ENCODE measurements at places on chromosomes 11 and 22. TPM values are rescaled to one million over a fixed set of nuclear protein-coding genes. Genes with fewer than 3 reads are reported as not detected.
A peak's percentile ranks its signal among the peaks of the same experiment; 100 is the strongest.

DNA sequence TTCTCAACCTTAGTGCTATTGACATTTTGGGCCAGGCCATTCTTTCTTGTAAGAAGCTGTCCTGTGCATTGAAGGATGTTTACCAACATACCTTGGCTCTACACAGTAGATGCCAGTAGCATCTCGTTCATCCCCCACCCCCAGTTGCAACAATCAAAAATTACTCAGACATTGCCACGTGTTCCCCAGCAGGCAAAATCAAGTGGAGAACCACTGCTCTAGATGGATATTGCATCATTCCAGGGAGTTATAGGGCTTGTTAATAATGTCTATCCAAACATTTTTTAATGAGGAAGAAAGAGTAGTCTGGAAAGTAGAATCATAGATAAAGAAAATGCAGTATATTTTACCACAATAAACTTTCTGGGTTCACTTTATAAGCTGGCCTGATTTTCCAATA lies 64.1 kb downstream of the PRMT3 start:
- peak; percentile 76 for DNase-seq
- no peak overlapping the region for H3K27ac ChIP-seq
- peaks cover 27% of the 10 kb centered on the region for H3K36me3 ChIP-seq

DNA sequence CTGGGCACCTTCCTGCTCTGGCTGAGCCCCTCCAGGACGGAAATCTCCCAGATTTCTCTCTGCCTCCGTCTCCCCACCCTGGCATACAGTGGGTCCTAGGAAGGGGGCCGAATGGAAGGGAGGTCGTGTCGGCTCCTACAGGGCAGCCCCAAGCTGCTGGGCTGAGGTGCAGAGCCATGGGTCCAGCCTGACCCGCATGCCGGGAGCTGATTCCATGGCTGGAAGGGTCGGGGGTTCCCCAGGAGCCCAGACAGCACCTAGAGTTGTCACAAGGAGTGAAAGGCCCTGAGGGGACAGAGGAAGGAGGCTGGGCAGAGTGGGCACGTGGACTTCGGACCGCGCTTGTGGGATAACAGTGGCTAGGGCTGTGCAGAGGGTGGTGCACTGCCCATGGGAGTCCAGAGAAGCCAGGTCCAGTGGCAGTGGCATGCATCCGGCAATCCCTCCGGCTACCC lies 16.5 kb downstream of the CCND1 start:
- peaks cover 19% of the 10 kb centered on the region for H3K36me3 ChIP-seq
- H3K4me3 ChIP-seq = no peak overlapping the region
- no peak for DNase-seq
- no peaks in the 10 kb centered on the region for H3K4me1 ChIP-seq

DNA sequence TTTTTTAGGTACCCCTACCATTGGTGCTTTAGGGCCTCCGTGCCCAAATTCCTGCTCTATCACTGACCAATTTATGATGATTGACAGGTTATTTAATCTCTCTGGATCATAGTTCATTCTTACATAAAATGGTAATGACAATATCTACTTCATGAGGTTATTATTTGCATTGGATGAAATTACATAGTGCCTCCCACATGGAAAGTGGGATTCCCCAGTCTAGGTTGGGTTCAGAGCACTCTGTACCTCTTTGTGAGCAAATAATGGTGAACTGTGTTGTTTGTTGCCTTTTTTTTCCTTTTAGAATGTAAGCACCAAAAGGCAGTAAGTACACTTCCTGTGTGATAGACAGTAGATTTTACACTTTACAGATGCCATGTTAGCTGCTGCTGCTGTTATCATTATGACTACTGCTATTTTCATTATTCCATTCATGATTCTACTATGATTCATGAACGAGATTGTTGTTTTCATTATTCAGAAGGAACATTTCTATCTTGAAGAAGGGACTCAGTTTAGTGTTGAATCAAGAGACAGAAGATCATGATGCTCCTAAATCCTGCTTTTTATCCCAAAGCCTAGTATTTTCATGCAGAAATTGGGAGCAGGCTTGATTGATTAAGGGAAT lies 100.8 kb downstream of the ALX4 start:
- no peak for DNase-seq
- H3K27ac ChIP-seq = no peak overlapping the region
- no peak overlapping the region for H3K4me3 ChIP-seq
- H3K36me3 ChIP-seq = peaks cover 17% of the 10 kb centered on the region
- no peaks in the 10 kb centered on the region for H3K4me1 ChIP-seq
- H3K27me3 ChIP-seq = no peaks in the 10 kb centered on the region

DNA sequence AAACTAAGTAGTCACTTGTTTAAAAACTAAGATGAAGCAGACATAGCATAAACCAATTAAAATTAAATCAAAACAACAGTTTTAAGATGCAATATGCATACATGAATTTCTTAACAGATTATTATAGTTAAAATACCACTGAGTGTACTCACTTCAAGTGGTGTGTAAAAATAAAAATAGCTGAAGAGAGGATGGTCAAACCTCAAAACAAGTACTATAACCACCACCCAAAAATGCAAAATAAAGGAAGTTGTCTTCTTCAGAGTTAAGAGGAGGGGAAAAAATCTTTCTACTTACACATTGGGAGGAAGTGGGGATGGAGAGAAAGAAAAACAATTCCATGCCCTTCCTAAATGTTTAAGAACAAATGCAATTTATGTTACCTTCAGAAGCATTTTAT lies 31.9 kb downstream of the RRAS2 start:
- no peak for DNase-seq
- H3K36me3 ChIP-seq = peaks cover 5% of the 10 kb centered on the region
- no peaks in the 10 kb centered on the region for H3K27me3 ChIP-seq
- H3K4me3 ChIP-seq = no peak overlapping the region
- peaks cover 25% of the 10 kb centered on the region for H3K4me1 ChIP-seq
- no peak overlapping the region for H3K27ac ChIP-seq

DNA sequence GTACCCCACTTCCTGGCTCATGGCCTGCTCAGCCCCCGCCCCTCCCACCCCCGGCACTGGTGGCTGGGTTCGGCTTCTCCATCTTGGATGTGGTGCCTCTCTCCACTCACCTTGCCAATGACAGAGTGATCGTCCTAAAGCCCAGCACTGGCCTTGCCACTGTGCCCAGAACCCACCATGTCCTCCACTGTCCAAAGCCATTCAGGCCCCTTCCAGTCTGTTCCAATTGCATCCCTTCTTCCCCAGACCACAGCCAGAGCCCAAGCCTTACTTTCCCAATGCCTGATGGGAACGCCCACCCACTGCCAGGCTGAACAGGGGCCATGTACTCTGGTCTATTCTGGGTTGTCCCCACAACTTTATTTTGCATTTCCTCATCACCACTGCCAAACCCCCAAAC lies 625.8 kb upstream of the B3GAT1 start:
- H3K27me3 ChIP-seq = no peaks in the 10 kb centered on the region
- H3K27ac ChIP-seq = no peak overlapping the region
- H3K4me1 ChIP-seq = no peaks in the 10 kb centered on the region
- DNase-seq = no peak

DNA sequence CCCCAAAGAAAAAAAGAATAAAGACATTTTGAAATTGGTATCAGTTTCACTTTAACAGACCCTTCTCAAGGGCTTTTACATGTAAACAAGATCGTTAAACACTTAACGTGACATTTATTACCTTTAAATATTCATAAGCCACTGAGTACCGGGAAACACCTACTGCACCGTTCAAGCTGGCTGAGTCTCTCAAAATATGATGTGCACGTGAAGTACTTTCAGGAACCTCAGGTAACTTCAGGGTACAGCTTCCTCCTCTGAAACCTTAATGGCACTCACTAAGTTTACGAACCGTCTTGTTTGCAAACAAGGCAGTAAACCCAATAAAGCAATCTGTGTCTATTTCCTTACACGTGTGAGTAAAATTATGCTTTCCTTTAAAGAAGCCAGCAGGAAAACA lies 105.5 kb upstream of the TENM4 start:
- no peak for DNase-seq
- H3K27ac ChIP-seq = no peak overlapping the region
- no peaks in the 10 kb centered on the region for H3K27me3 ChIP-seq
- H3K36me3 ChIP-seq = no peaks in the 10 kb centered on the region
- H3K4me3 ChIP-seq = no peak overlapping the region
- no peaks in the 10 kb centered on the region for H3K4me1 ChIP-seq

DNA sequence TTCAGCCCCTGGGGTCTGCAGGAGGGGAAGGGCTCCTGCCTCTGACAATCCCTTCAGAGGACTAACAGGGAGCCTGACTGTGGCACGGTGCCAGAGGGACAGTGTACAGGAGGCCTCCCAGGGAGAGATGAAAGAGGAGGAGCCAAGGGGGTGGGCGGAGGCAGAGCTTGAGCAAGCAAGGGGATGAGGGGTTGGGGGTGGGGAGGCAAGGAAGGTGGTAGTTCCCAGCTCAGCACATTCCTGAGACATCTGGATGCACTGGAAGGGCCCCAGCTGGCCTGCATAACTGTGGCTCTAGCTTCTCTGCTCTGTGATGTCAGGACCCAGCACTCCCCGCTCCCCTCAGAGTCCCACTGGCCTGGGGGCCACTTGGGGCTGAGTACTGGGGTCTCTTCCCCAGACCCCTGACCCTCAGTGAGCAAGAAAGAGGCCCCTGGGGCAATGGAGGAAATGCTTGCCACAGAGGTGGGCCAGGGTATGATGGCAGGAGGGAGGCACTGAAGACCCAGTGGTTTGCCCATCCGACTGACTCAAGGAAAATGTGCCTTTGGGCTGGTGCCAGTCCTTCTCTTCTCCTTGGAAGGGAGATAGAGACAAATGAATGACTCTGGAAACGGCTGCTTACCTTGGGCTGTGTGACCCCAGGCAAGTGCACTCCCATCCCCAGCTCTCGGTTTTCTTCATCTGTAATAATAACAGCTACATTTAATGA lies 13.3 kb downstream of the CREB3L1 start:
- peak overlapping the region; percentile 24 for H3K4me3 ChIP-seq
- H3K27ac ChIP-seq = no peak overlapping the region
- DNase-seq = peak; percentile 91
- H3K27me3 ChIP-seq = no peaks in the 10 kb centered on the region
- peaks cover 23% of the 10 kb centered on the region for H3K4me1 ChIP-seq
- H3K36me3 ChIP-seq = no peaks in the 10 kb centered on the region

DNA sequence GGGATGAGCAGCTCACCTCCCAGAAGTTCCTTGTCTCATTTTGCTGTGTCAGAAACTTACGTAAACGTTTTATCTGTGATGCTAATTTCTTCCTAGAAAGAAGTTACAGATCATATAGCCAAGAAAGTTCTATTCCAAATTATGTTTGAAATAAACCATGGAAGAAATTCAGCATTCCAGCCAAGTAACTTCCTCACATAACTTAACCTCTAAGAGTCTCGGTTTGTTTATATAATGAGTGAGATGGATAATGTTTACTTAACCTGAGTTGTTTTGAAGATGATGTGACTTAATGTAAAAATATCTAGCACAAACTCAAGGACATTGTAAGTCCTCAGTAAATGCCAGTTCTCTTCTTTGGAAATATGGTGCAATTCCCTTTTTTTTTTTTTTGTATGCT lies 8.9 kb upstream of the MUC15 start:
- H3K27ac ChIP-seq = no peak overlapping the region
- H3K4me3 ChIP-seq = no peak overlapping the region
- H3K27me3 ChIP-seq = no peaks in the 10 kb centered on the region
- no peak for DNase-seq

DNA sequence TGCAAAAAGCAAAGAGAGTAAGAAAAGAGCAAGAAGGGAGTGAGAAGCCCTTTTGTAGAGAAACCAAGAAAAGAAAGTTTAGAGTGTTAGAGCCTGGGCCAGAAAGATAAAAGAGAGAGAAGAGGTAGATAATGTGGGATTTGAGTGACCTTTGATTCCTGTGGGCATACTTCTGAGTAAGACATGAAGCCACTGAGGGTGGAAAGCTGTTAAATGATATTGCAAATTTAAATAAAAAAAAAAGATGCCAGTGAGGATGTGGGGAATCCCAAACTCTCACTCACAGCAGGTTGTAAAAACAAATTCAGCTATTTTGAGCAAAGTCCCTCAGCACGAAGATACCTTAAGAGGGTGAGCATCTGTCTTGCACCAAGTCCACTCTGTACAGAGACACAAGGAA lies 59.4 kb upstream of the TOP3B start:
- H3K4me1 ChIP-seq = no peaks in the 10 kb centered on the region
- no peaks in the 10 kb centered on the region for H3K36me3 ChIP-seq
- peaks cover 38% of the 10 kb centered on the region for H3K27me3 ChIP-seq
- no peak overlapping the region for H3K27ac ChIP-seq
- DNase-seq = no peak
- no peak overlapping the region for H3K4me3 ChIP-seq

DNA sequence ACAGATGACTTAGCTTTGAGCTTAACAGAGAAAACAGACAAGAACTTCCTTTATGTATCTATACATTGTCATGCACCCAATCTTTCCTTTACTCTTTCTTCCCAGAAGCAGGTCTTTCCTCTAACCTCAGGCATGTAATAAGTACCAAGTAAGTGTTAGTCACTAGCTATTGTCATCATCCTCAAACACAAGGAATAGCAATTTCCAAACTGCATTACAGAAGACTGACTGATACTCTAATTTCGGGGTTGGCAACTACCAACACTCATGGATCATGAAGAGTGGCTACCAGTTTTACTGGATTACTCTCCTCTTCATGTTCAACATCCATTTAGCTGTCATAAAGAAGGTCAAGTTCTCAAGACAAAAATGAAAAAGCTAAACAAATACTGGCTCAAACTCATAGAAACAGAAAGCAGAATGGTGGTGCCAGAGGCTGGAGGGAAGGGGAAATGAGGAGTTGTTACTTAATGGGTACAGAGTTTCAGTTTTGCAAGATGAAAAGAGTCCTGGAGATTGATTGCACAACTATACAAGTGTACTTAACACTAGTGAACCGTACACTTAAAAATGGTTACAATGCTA lies 111.6 kb downstream of the SIK3 start:
- H3K27ac ChIP-seq = peak overlapping the region; percentile 32
- peak overlapping the region; percentile 60 for H3K4me3 ChIP-seq
- peaks cover 43% of the 10 kb centered on the region for H3K4me1 ChIP-seq
- no peaks in the 10 kb centered on the region for H3K27me3 ChIP-seq
- DNase-seq = peak; percentile 78
- peaks cover 3% of the 10 kb centered on the region for H3K36me3 ChIP-seq

- DNase-seq = no peak
- no peaks in the 10 kb centered on the region for H3K36me3 ChIP-seq
- H3K4me1 ChIP-seq = no peaks in the 10 kb centered on the region
- H3K27ac ChIP-seq = no peak overlapping the region
These were observed 28.3 kb upstream of the RCN1 start for GRCh38 chr11:32062540-32062939.

DNA sequence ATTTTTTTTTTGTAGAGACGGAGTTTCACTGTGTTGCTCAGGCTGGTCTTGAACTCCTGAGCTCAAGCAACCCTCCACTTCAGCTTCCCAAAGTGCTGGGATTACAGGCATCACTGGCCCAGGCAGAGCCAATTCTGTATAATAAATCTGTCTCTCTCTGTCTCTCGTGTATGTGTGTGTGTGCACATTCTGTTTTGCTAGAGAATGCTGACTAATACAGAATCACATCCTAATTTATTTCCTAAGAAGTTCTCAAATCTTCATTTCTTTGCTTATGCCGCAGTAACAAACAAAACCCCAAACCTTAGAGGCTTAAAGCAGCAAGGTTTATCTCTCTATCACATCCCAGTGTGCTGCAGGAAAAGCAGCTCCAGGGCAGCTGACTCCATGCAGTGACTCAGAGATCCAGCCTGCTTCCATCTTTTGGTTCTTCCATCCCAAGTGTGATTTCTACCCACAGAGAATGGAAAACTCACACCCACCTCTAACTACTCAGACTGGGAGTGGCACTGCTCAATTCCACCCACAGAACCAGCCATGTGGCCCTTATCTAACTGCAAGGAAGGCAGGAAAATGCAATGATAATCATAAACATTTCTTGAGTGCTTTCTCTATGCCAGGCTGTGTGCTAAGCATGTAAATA lies 35.1 kb upstream of the LRRC10B start:
- H3K27ac ChIP-seq = no peak overlapping the region
- H3K4me1 ChIP-seq = peaks cover 9% of the 10 kb centered on the region
- H3K4me3 ChIP-seq = no peak overlapping the region
- H3K27me3 ChIP-seq = no peaks in the 10 kb centered on the region
- peaks cover 41% of the 10 kb centered on the region for H3K36me3 ChIP-seq

Gene SLC37A2
- total RNA-seq = 7.8 TPM

Gene PKDREJ
- not detected for total RNA-seq

Gene SNAP29
- 39.0 TPM for total RNA-seq

Gene TMPRSS6
- not detected for total RNA-seq

All from MCF 10A (cell line).